ENCODE measurements at places on chromosomes 16 and 17.
A peak's percentile ranks its signal among the peaks of the same experiment; 100 is the strongest.

GRCh38 chr16:88969361-88969831 lies 7.6 kb downstream of the CBFA2T3 start:
- no peak for DNase-seq

- DNase-seq, result no peak
Observed at GRCh38 chr17:46771561-46772474, 46.7 kb downstream of the WNT3 start.

GRCh38 chr17:9977180-9977575 lies 72.1 kb upstream of the RCVRN start:
- DNase-seq, result no peak

DNA sequence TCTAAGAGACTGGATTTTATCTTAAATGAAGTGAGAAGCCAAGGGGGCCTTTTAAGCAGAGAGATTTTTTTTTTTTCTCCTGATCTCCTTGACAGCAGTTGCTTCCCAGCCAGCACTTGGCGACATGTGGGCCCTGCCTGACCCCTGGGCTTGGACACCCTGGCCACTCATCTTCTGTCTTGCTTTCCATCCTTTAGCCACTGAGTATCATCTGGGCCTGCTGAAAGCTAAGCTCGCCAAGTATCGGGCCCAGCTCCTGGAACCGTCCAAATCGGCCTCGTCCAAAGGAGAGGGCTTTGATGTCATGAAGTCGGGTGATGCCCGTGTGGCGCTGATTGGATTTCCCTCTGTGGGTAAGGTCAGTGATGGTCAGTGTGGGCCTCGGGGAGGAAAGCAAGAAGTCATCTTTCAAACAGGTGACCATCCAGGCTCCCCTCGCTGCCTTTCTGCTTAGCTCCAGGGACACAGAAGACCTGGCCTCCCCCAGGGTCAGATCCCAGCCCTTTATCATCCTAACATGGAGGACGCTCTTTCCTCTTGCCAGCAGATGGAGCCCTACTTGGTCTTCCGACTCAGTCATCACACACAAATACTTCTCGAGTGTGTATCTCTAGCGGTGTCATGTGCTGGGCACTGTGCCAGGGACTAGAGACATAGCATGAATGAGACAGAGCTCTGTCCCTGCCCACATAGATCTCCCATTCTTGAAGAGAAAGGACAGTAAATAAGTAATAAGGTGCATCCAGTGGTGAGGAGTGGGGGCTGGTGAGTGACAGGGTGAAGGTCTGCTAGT lies 6.1 kb downstream of the DRG2 start:
- no peak for DNase-seq

DNA sequence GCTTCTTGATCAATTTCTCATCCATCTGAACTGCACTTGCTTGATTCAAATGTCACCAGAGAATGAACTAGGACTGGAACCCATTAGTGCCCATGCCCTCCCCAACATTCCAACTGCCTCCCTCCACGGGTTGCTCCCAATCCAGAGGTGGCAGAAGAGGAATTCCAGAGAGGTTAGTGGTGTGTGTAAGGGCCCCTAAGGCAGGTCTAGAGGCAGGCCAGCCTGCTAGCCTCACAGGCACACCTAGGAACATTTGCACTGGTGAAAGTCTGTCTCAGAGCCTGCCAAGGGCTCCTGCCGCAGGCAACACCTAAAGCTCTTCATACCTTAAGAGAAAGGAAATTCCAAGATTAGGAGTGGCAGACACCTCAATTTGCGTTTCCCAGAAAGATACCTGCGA lies 21.2 kb upstream of the CMTM4 start:
- no peak for DNase-seq

GRCh38 chr17:7839876-7840261 lies 5.9 kb downstream of the KDM6B start:
- no peak for DNase-seq

DNA sequence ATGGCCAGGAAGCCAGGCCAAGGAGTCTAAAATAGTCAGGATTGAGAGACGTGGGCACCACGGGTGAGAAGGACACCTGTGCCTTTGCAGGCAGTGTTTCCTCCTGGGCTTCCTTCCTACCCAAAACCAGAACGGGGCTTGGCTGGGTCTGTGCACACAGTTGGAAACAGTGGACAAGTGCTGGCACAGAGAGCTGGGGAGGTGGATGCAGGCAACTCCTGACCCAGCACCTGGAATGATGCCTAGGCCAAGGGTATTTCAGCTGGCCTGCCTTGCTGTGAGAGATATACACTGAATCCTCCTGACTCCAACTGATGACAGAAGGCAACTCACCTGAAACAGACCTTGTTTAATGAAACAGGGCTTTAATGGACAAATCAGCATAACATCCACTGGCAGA lies 186.2 kb downstream of the SLC39A11 start:
- DNase-seq, result no peak

GRCh38 chr17:80261159-80261894 lies 675 bp downstream of the RNF213 start:
- DNase-seq, result no peak

- no peak for DNase-seq
Observed at GRCh38 chr17:17820046-17820445, 16.7 kb downstream of the SREBF1 start.

DNA sequence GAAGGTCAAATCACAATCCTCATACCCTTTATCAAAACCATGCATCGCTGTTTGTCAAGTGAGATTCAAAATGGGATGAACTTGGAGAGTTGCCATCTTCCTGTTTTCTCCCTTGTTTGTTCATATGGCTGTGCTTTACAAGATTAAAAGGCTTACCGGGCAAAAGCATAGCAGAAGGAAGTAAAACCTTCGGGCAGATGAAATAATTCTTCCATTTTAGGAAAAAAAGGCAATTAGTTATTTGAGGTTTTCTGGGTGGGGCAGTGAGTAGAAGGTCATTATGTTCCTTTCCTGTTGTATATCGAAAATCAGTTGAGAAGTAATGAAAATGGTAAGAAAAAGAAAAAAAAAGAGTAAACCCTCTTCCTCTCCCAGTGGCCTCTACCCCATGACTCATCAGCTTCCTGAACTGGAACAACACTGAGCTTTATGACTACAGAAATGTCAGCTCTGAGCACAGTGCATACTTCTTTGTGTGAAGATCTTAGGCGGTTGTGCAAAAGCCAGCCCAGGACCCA lies 369.2 kb downstream of the CDH13 start:
- no peak for DNase-seq

DNA sequence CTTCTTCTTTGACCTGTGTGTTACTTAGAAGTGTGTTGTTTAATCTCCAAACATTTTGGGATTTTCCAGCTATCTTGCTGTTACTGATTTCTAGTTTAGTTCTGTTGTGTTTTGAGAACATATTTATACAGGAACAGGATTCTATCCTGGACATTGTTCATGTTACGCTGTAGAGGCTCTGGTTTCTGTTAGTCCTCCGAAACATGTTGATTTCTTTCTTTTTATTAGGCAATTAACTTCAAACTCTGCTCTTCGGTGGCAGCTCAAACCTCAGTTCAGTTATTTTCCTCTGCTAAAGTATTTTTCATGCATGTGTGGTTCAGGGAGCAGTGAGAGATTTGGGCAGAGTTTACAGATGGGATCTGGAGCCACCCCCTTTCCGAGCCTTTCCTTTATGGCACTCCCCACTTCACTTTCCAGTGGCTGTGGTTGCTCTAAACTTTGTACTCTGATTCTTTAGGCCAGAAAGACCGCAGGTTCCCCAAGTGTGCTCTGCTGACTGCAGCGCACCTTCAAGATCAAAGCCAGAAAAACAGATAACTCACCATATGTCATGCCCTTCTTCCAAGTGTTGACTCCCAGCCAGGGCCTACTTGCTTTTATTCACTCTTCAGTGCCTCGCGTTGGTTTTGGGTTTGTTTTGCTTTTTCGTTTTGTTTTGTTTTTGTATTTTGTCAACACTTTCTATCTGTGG lies 77.6 kb upstream of the KSR1 start:
- DNase-seq, result no peak

- DNase-seq, result no peak
Observed at GRCh38 chr16:76988526-76988925, 202.5 kb upstream of the MON1B start.

DNA sequence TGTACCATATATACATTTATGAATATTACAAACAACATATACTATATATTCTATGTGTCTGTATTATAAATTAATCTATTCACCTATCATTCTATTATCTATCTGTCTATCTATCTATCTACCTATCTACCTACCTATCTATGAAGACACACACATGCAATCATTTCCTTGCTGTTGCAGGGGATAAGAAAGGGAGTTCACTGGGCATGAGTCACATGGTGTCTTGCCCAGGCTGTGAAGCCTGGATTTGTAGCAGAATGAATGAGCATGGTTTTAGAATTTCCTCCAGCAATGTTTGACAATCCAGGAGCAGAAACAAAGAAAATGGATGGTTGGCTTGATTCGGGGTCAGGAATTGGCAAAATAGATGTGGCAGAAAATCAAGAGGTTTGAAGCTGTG lies 23.2 kb upstream of the FAM20A start:
- DNase-seq, result no peak

GRCh38 chr16:61243954-61244353 lies 792.3 kb downstream of the CDH8 start:
- DNase-seq, result no peak

GRCh38 chr17:828761-829160 lies 46.6 kb downstream of the MRM3 start:
- DNase-seq, result no peak

DNA sequence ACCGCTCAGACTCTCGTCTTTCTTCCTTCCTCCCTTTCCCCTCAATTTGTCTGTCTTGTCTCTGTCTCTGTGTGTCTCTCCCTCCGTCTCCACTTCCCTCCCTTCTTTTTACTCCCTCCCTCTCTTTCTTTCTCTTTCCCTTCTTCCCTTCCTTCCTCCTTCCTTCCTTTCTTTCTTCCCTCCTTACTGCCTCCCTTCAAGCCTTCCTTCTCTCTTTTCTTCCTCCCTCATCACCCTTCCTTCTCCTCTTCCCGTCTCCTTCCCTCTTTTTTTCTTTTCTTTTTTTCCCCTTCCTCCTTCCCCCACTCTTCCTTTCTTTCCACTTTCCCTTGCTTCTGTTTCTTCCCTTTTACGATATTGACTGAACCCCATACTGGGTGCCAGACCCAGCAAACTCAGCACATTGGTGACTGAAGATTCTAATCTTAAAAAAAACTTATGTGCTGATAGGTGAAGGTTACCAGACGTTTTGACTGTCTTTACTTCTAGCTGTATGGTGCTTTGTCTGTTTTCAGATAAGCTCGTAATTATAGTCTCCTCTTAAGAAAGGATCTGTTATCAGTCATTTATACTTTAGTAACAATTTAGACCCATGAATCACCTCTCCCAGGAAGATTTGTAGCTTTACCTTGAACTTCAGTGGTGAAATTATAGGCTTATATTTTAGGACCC lies 481 bp upstream of the BRD7 start:
- DNase-seq, result no peak

GRCh38 chr16:3065742-3066439 lies 451 bp downstream of the IL32 start:
- DNase-seq, result no peak

- DNase-seq, result peak; percentile 48
Observed at GRCh38 chr16:49622421-49623402, 233.2 kb downstream of the ZNF423 start.

DNA sequence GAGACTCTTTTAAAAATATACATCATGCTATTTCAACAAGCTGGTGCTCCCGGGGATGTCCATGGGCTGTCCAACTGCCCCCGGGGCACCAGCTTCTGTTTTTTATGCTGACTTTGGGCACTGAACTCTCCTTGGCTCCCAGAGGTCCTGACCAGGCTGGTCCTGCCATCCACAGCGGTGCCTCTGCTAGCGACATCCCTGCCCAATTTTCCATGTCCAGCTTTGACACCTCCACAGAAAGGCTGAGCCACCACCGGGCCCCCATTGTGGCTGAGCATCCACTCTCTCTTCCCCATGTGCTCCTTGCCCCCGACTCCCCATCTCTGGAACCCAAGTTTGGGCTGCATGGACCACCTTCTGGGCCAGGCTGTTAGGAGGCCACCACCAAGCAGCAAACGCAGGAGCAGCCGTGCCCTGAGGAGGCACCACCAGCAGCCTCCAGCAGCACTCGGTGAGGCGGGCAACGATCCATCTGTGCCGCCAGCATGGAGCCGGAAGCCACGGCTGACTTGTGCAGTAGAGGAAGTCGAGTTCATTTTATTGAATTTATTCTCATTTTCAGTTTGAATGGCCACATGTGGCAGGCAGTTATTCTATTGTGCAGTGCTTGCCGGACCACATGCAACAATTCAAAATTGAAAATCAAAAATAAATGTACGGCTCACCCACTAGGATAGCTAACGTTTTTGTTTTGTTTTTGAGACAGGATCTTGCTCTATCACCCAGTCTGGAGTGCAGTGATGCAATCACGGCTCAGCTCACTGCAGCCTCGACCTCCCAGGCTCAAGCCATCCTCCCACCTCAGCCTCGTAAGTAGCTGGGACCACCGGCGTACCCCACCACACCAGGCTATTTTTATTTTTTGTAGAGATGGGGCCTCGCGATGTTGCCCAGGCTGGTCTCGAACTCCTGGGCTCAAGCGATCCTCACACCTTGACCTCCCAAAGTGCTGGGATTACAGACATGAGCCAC lies 2.8 kb upstream of the MEAK7 start:
- DNase-seq, result peak; percentile 38

- DNase-seq, result no peak
Observed at GRCh38 chr16:69350536-69351133, 951 bp downstream of the TMED6 start.

DNA sequence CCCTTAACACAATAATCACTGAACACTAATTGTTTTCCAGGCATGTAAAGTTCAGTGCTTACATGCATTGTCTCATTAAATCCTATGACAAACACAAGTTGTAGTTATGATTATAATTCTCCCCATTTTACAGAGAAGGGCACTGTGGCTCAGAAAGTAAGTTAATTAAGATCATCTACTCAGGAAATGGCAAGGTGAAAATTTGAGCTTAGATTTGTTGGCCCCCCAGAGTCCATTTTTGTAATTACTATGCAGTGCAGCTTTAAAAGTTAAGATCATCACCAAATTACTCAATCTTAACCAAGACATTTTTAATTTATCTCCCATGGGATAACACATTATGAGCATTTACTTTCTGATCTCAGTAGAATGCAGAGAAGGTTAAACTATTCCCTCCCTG lies 34.2 kb upstream of the CCL1 start:
- no peak for DNase-seq

DNA sequence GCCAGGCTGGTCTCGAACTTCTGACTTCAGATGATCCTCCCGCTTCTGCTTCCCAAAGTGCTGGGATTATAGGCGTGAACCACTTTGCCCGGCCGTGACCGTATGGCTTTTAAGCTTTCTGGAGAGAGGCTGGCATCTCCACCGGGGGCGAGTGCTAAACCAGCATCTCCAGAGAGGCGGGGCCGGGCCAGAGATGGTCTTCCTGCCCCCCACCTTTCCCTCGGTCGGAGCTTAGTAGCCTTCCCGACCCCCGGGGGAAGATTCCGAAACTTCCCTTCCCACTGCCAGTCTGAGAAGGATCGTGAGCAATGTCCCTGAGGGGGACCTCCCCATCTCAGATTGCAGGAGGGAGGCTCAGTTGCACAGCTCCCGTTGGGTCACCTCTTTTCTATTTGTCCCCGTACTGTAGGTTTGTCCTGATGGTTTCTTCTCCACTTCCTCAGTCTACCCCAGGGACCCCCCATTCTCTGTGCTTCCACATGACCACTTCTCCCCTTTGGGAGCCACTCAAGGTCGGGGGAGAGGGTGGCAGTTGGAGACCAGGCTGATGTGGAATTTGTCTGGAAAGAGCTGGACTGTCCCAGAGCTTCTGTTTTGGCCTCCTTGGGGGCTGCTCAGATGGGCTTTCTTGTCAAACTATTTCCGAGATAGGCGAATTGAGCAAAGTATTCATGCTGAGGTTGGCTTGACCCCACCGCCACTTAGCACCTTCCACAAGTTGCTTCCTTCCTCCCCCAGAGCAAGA lies 18.2 kb downstream of the IGF2BP1 start:
- DNase-seq, result no peak
